NCI-H510A (cell line): ENCODE measurements at places on chromosomes 1 and 21.

GRCh38 chr1:113792986-113793385, 19.3 kb downstream of the RSBN1 start:
- no peak for DNase-seq

DNA sequence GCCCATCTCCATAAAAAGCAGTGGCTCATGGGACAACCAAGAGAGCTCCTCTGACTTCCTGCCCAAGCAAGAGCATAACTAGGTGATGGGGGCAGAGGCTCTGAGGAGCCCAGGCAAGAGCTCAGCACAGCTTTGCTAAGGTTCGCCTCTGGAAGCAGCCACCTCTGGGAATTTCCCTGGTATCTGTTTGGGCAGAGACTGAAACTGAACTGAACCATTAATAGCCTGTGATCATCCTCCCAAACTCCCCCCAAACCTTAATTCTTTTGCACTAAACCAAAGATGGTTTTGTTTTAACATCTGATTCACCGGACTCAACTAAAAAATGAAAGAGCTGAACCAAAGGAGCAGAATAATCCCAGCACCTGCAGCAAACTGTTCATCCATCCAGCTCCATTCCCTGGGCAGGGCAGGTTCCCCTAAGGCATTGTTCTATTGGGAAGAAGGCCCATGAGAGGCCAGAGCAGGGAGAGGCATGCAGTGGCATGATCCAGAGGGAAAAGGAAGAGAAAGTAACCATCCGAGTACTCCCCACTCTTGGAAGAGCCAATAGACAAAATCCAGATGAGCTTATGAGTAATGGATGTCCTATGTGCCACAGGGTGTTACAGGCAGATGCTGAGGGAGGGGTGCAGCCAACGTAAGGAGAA, 77.8 kb upstream of the KAZN start:
- DNase-seq, result no peak

DNA sequence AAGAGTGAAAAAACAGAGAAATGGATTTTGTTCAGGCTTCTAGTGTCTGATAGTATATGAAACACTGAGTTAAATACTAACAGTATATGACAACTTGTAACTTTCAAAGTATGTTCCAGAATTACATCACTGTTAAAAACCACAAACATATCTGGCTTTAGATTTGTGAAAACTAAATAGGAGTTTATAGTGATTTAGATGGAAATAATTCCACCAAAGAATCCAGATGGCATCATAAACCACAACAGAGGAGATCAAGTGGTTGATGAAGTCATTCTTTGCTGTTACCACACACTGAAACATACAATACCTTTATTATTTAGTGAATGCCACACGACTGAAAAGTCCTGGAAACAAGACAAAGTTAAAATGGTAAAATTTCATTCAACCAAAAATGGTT, 37.2 kb downstream of the ALG14 start:
- DNase-seq, result no peak

DNA sequence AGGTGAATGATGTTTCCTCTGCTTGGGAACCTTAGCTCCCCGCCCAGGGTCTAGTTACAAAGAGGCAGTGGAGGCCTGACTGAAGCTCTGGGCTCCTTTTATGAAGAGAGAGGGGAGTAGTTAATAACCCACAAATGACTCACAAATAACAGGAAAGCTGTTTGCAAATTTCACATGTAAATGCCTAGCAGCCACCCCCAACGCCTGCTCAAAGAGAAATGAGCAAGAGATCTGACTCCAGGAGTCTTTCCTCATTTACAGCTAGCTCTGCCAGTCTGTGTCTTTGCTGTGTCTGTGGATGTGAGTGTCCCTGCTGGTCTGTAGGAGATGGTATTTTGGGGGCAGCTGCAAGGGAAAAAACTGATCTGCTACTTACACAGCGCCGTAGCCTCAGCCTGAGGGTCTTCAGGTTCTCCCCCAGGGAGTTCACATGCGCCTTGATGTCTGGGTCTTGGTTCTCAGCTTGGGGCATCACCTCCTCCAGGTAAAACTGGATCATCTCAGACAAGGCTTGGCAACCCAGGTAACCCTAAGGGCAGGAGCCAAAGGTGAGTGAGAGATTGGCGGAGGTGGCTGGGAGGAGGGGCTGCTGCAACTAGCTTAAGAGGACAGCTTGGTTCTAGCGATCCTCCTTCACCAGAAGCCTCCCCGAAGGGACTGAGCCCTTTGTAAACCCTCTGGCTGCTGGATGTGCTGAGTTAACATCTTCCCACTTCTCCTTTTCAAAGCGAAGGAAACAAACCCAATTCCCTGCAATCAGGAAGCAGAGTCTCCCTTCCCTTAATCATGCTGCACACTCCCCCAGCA, at the start of gene IL19:
Gene IL19, plus strand, starts transcription at position 243 of the 807 bp plus-strand sequence. CDS start 65,890 bp downstream, outside the sequence.
- DNase-seq, result no peak

DNA sequence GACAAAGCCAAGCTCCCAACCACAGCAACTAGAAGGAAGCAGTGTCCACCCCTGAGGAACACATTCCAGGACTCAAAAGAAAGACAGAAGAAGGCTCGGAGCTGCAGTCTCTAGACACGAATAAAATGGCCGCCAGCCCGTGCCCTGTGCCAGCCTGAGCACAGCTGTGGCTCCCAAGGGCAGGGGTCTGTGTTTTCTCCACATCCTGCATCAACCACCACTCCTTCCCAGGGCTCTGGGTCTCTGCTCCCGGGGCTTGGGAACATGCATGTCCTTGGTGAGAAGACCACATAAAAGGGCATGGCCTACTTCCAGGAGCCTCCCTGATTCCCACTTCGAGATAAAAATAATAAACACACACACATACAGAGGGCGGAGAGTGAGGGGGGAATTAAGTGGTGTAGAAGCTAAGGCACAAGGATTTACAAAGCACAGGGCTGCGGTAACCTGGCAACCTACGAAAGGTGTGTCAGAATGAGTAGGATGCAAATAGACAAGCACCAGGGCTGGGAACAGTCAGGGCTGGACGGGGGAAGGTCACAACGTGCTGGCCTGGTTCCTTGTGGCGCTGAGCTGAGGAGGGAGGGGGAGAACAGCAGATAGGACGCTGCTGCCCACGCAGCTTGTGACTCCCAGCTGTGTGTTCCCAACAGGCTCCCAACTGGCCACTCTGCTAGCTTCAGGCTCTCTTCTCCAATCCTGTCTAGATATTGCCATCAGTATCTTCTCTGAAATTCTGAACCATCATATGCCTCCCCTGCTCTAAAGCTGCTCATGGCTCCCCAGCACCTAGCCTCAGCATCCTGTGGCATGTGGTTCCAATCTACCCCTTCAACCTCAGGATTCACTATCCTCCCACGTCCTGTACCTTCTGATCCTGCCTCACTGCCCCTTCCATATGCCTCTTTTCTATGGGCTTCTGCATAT, 72.5 kb downstream of the CD34 start:
- no peak for DNase-seq

DNA sequence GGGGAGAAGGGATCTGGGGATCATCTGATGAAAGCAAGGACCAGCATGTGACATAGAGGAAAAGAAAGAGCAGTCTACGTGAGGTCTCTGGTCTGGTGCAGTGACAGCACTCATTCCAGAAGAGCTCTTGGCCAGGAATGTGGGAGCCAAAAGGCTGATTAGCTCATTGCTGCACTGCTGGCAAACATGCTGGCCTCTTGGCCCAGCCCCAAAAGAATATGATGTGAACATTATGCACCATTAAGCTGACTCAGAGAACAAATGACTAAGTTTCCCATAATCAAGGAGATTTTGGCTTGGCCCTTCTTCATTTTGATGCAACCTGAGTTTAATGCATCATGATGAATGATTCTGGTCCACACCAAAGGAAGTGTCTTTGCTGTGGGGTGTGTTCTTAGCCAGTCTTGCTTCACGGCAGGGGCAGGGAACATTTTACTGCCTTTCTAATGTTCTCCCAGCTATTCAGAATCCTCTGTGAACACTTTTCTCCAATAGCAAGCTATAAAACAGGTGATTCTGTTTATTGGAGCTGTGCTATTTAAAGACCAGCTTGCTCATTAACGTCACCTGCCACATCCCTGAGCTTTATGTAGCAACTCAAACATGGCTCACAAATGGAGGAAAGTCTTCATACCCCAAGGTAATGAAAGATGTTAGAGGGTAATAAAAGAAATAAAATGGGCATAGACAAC, 55.1 kb downstream of the PCBP3 start:
- DNase-seq, result no peak

DNA sequence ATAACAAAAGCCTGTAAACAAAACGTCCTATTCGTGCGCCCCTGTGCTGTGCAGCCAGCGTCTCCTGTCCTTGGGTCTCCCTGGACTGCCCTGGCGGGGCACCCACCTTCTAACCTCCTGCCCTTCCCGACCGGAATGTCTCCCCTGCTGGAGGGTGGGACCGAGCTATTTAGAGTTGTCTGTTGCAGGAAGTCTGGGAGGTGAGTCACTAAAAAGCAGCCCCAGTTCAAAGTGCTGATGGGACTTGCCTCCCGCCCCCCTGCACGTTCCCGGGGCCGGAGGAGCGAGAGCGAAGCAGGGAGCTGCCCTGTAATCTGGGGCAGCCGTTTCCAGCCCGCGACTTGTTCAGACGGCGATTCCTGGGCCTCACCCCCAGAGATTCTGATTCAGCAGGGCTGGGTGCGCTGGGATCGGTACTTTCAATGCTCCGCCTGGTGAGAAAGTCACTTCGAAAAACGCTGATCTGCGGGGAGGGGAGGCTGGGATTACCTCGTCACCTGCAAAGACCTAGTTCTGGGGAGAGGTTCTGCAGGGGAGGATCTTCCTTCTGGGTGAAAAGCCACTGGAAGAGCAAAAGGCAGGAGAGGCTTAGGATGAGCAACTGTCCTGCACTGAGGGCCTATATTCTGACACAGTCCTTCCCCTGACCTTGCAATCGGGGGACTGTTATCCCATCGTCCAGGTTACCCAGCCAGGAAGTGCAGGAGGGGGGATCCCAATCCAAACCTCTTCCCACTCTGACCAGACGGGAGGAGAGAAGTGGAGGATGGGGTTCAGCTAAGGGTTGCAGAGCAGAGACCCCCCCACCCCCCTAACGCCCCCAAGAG, 1.2 kb upstream of the DHRS3 start:
- no peak for DNase-seq
